Right atrium auricular region (tissue), 2 donors: ENCODE measurements at places on chromosomes 5 and 9. TPM values are rescaled to one million over a fixed set of nuclear protein-coding genes. Genes with fewer than 3 reads are reported as not detected.

SLC36A3 gene
- not detected for total RNA-seq

CDH6 gene
- 2.2 TPM for total RNA-seq

PCDHGB6 gene
- total RNA-seq: 5.0 TPM

DNA sequence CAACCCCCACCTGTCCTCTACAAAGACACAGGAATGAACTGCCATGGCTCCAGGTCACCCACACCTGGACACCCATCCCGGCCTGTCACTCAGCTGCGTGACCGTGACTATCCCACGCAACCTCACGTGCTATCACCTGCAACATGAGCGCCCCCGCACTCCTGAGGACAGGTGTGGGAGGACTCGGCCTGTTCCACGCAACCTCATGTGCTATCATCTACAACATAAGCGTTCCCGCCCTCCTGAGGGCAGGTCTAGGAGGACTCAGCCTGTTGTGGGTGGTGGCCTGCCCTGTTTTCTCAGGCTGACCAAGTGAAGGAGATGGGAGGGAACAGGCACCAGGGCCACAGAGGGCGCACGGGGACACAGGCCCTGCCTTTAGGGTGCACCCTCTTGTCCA is 4.1 kb downstream of the QSOX2 start:
- H3K4me1 ChIP-seq: peaks cover 44% of the 10 kb centered on the region
- H3K4me3 ChIP-seq: no peak overlapping the region
- H3K27ac ChIP-seq: no peak overlapping the region
- H3K36me3 ChIP-seq: peaks cover 9% of the 10 kb centered on the region
- no peak for DNase-seq
- H3K27me3 ChIP-seq: no peaks in the 10 kb centered on the region

GRCh38 chr5:82738681-82739269 is 338.4 kb downstream of the TMEM167A start:
- no peak overlapping the region for H3K27ac ChIP-seq
- H3K4me1 ChIP-seq: no peaks in the 10 kb centered on the region
- H3K36me3 ChIP-seq: no peaks in the 10 kb centered on the region
- no peak overlapping the region for H3K4me3 ChIP-seq

GRCh38 chr9:106643211-106643930 is 219.6 kb upstream of the ZNF462 start:
- H3K4me3 ChIP-seq: no peak overlapping the region
- no peaks in the 10 kb centered on the region for H3K36me3 ChIP-seq
- H3K27ac ChIP-seq: no peak overlapping the region
- H3K4me1 ChIP-seq: no peaks in the 10 kb centered on the region
- no peaks in the 10 kb centered on the region for H3K27me3 ChIP-seq

GRCh38 chr9:108081112-108081511 is 591.5 kb upstream of the KLF4 start:
- peaks cover 4% of the 10 kb centered on the region for H3K27me3 ChIP-seq
- H3K27ac ChIP-seq: no peak overlapping the region
- no peak overlapping the region for H3K4me3 ChIP-seq
- no peak for DNase-seq

DNA sequence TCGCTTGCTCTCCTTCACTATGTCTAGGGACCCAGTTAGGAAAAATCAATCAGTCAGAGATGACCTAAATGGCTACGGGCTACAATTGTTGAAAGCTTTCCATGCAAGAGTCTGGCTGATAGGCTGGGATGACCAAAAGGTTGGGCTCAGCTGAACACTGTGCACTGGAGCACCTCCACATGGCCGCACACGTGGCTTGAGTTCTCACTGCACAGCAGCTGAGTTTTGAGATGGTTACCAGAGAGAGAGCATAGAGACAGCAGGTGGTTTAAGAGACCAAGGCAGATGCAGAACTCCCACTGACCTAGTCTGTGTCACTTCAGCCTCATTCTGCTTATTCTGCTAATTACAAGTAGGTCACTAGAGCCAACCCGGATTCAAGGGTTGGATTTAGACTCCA is 2354.8 kb upstream of the C9orf72 start:
- no peak overlapping the region for H3K27ac ChIP-seq
- no peak overlapping the region for H3K4me3 ChIP-seq
- H3K27me3 ChIP-seq: no peaks in the 10 kb centered on the region
